ENCODE measurements at places on chromosomes 5 and 9.

DNA sequence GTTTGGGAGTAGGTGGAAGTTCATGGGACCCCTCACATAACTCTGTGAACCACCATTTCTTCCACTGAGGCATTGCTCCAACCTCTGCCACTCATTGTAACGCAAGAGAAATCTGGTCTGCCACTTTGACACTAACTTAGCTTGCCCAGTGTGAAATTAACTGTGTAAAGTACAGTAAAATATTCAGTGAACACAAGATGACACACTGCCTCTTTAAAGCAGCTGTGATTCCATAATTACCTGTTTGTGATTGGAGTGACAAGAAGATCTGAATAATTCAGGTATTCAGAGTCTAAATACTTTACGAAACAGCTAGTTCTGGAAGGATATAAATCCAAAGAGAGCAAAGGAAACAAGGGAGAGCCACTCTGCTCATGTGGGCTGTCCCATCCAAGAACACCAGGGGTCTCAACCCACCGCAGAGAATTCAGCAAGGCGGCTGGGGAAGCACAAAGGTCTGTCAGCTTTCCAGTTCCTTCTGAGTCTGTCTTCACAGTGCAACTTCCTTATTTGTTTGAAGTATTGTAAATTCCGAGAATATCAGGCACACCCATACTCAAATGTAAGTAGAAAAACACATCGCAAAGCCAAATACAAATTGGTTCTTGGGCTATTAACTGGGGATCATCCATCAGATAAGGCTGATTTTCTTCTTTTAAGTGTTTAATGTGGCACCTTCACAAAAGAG is 86.9 kb downstream of the GNAQ start:
- no peak for DNase-seq

DNA sequence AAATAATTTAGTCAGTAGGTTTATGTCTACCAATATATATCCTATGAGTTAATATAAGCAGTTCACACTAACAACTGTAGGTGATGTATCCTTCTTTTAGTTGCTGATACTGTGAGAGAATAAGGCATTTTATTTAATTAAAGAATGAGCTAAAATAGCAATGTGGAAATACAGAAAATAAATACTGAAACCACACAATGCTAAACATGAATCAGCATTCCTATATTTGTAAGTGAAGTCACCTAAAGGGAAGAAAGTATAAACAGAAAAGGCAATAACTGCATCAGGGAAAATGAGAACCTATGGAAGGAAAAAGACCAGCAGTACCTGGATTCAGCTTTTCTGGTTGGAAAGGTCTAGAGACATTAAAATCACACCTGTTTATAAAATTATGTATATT is 336.0 kb downstream of the PDE4D start:
- no peak for DNase-seq

GRCh38 chr9:121753802-121754654 is 102.6 kb downstream of the DAB2IP start:
- no peak for DNase-seq

GRCh38 chr5:68884883-68885282 is 208.9 kb upstream of the SLC30A5 start:
- DNase-seq: no peak

- no peak for DNase-seq
Measured at GRCh38 chr5:178780581-178781498, 50.4 kb upstream of the ZNF354A start.

Data from NCI-H524 treated with DMSO at 0.1 percent for 48 hours (cell line).